RPMI7951 (cell line): ENCODE measurements at places on chromosomes 6 and 20. TPM values are rescaled to one million over a fixed set of nuclear protein-coding genes. Genes with fewer than 3 reads are reported as not detected.

PTCHD4 gene
- not detected in 2 replicates for total RNA-seq

SLC22A2 gene
- not detected in 2 replicates for total RNA-seq

TBX18 gene
- 9.1 and 13.6 TPM in 2 replicates for total RNA-seq

FHL5 gene
- total RNA-seq, result not detected in 2 replicates

GRCh38 chr20:48195121-48195870 lies 410.0 kb upstream of the SULF2 start:
- no peak for DNase-seq

DNA sequence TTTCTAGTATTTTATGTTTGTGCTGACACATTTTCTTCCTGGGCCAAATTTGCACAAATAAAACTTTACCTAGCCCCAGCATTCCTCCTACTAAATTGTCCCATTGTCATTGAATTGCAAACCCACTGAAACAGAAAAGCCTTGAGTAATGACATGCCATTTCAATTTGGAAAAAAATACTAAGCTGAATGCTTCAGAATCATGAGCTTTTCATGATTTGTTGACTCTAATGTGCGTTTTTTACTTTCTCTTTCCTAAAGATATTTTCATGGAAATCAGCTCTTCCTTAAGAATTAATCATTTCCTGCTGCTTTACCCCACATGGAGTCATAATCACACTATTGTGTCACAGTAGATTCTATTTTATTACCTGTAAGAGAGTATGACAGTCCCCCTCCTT lies 47.4 kb downstream of the TRDN start:
- no peak for DNase-seq

GRCh38 chr20:23143986-23144690 lies 58.0 kb upstream of the CD93 start:
- DNase-seq, result no peak

DNA sequence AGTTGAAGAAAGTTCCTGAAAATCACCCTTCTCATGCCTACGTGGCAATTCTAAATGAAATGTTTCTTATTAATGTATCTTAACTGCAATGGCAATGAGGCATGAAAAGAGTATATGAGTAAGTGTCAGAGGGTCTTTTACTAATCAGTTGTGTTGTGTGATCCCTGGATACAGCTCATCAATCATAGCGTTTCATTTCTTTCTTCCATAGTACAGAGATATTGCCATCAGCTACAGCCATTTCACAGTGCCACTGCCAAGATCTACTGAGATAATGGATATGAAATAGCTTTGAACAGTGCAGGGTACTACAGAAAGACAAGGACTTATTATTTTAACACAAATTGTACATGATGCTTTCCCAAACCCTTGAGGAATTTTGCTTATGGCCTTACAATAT lies 450.8 kb downstream of the KHDRBS2 start:
- DNase-seq, result no peak

GRCh38 chr6:90611543-90612312 lies 24.9 kb upstream of the MAP3K7 start:
- DNase-seq, result no peak

- no peak for DNase-seq
Measured at GRCh38 chr20:14576196-14576877, 238.9 kb upstream of the FLRT3 start.

GRCh38 chr20:57402206-57403125 lies 11.3 kb downstream of the RBM38 start:
- no peak for DNase-seq

DNA sequence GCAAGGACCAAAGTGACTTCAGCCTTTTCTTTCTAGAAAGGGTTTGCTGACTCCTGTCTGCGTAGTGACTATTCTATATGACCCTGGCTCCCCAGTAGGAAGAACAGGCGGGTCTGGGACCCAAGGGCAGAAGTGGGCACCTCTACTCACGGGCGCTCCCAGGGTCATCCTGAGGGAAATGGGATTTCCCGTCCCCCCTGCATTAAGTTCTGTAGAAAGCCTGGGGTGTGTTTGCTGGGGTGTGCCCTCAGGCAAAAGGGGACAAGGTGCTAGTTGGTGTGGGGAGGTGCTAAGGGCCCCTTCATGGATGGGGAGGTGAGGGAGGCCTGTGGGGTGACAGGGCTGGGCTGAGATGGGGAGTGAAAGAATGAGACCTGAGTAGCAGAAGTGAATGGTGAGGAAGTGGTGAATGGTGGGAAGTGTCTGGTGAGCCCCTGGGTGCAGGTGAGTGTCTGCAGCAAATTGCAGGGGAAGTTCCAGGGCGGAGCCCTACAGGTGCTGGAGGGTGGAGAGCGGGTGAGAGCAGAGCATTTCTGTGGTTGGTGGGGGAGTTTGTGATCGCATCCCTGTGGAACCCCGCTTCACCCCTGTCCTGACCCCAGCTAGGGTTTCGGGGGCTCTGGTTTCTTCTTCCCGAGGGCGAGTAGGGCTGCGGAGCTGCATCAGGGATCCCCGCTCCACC lies 21.1 kb downstream of the RAET1L start:
- DNase-seq, result no peak

DNA sequence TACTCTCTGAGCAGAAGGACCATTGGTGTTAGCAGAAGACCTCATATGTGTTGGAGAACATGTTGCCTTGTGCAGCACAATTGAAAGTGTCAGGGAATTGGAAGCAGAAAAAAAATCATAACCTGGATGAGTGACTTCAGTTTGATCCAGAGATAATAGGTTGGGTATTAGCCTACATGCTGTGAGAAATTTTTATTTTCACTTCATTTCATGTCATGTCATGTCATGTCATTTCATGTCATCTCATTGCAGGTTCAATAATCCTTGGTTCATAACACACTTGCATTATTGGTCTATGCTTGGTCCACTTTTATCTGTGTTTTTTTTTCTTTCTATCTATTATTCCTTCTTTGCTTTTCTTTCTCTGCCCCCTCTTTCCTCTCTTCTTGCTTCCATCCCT lies 34.3 kb downstream of the AKAP7 start:
- no peak for DNase-seq

GRCh38 chr6:97865612-97866011 lies 582.6 kb upstream of the MMS22L start:
- no peak for DNase-seq

GRCh38 chr6:38310061-38310460 lies 329.7 kb downstream of the BTBD9 start:
- no peak for DNase-seq

GRCh38 chr6:34460796-34461507 lies 4.9 kb upstream of the PACSIN1 start:
- no peak for DNase-seq

GRCh38 chr6:52053038-52053695 lies 34.2 kb downstream of the PKHD1 start:
- DNase-seq, result no peak

DNA sequence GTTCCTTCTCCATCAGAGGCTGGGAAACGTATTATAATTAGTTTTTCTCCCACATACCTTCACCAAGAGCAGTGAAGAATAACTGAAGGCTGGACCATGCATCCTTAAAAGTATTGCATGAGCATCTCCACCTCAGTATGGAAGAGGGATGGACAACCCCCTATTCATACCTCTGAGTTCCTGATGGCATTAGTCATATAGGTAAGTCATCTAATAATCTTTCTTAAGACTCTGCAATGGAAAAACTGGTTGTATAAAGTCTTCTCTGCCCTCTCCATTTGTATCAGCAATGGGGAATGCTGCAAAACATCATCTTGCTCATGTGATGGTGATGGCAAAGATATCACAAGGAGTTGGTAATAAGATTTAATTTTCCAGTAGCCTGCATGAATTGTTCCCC lies 24.5 kb downstream of the PGM3 start:
- no peak for DNase-seq

DNA sequence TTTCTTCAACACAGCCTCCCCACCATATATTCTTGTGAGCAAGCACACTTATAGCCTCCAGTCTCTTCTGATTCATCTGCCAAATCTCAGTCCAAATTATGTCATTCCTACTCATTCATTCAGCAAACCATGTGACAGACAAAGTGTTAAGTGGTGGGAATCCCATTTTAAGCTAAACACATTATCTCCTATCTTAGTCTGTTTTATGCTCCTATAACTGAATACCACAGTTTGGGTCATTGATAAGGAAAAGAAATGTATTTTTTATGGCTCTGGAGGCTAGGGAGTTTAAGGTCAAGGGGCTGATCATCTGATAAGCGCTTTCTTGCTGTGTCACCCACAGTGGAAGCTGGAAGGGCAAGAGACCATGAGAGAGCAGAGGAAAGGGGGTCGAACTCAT lies 23.9 kb upstream of the SMIM13 start:
- peak; percentile 7 for DNase-seq

- DNase-seq, result no peak
Measured at GRCh38 chr6:33728438-33728837, 16.9 kb upstream of the UQCC2 start.

DNA sequence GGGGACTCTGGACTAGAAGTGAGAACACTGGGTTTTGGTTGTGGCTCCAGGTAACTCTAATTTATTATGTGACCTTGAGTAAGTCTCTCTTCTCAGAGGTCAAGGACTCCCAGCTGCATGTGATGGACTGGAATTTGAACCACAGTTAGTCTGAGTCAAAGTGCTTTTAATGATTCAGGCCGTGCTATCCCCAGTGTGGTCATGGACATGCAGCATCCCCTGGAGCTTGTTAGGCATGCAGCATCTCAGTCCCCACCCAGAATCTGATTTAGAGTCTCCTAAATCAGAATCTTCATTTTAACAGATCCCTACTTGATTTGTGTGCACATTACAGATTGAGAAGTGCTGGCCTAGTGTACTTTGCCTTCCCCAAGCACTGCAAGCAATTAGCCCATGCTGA lies 74.2 kb downstream of the TOX2 start:
- DNase-seq, result peak; percentile 87
